Kidney epithelial cell (primary cell): ENCODE measurements at places on chromosomes 5 and 9. TPM values are rescaled to one million over a fixed set of nuclear protein-coding genes. Genes with fewer than 3 reads are reported as not detected.

Gene GLDC
- total RNA-seq, result 10.3 and 17.3 TPM in 2 replicates

DNA sequence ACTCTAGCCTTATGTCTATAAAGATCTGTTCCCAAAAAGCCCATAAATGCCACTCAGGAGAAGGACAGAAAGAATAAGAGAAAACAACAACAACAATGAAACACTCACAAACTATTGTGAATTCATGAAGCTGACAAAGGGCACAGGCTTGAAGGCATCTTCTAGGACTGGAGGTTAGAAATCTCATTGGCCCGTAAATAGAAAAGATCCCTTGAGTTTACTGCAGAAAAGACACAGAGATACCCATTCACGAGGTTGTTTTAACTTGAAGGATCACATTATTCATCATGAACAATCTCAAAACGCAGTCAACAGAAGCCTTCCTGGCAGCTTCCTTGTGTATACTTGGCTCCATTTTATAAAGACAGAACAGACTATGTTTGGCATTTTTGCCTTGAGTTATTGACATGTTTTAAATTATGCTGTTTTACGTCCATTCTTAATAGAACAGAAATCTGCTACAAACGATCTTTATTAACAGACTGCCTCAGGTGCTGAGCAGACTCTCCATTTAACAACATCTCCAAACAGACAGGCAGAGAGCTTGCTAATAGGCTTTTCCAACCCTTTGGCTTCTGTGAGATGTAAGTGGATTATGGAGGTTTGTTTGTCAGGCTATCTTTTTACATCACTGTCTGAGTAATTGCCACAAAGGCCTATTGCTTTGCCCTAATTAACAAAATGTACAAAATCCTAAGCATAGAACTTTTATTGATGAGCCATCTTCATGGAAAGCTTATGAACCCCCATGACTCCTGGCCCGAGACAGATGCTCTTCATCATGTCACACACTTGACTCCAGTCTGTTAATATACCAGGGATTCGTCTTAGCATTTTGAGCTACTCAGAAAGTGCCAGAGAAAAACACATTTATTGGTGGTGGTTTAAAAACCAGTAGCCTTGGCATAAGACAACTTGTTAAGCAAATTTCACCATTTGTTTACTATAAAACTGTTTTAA is 735.3 kb upstream of the ZNF608 start:
- DNase-seq, result no peak

Gene GOLM1
- total RNA-seq, result 84.0 and 92.6 TPM in 2 replicates

Gene RNF183
- total RNA-seq, result not detected in 2 replicates

DNA sequence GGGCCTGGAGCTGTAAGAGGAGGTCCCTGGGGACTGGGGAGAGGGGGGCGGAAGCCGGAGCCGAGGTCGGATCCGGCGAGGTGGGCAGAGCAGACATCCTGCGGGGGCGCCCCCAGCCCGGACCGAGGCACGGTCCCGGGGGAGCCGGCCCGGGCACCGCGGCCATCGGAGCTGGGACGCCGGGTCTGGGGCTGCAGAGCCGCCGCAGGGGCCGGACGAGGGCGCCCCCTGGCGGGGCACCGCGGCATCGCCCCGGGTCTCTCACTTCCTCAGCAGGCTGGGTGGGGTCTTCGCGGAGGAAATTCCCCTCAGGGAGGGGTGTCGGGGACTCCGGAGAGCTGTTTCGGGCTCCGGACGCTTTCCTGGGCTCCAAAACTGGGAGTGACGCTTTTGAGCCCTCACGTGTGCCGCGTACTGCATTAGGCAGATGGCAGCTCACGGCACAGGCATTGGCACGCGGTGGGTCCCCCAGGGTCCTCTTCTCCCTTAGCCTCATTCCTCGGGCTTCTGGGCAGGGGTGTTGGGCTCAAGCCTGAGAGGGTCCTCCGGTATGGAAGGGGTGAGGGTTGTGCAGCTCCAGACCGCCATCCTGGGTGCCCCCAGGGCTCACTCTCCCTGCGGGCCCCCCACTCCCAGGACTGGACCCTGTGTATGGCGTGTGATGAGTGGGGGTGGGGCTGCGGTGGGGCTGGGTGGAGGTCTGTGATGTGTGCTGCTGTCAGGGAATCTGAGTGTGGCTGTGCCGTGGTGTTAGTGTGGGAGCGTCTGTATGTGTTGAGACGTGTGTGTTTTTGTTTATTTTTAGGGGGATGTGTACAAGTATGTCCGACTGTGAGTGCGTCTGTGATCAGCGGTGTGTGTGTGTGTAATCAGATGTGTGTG is 29.6 kb downstream of the LHX2 start:
- no peak for DNase-seq

Gene FLT4
- total RNA-seq, result 1.1 and 2.6 TPM in 2 replicates

- no peak for DNase-seq
Observed at GRCh38 chr9:4287886-4288588, 11.8 kb downstream of the GLIS3 start.
